ENCODE measurements at places on chromosomes 5 and 9. TPM values are rescaled to one million over a fixed set of nuclear protein-coding genes. Genes with fewer than 3 reads are reported as not detected.
A peak's percentile ranks its signal among the peaks of the same experiment; 100 is the strongest.

The CNTFR gene
- 1.8 TPM for total RNA-seq

The CDH18 gene
- not detected for total RNA-seq

The LARP1 gene
- 118 TPM for total RNA-seq

The PCDHB13 gene
- total RNA-seq, result 4.3 TPM

The HAVCR2 gene
- total RNA-seq, result 12.8 TPM

The RNF180 gene
- 22.4 TPM for total RNA-seq

The PTGES gene
- total RNA-seq, result 4.5 TPM

The SHROOM1 gene
- 4.5 TPM for total RNA-seq

The BHMT2 gene
- total RNA-seq, result 105 TPM

The CARD19 gene
- total RNA-seq, result 83.6 TPM

The PROB1 gene
- total RNA-seq, result 10.4 TPM

GRCh38 chr5:141609044-141609443 lies 9.8 kb downstream of the DIAPH1 start:
- H3K36me3 ChIP-seq, result no peaks in the 10 kb centered on the region
- DNase-seq, result no peak
- H3K4me3 ChIP-seq, result no peak overlapping the region
- no peak overlapping the region for H3K27ac ChIP-seq
- H3K4me1 ChIP-seq, result peaks cover 8% of the 10 kb centered on the region
- H3K27me3 ChIP-seq, result no peaks in the 10 kb centered on the region

DNA sequence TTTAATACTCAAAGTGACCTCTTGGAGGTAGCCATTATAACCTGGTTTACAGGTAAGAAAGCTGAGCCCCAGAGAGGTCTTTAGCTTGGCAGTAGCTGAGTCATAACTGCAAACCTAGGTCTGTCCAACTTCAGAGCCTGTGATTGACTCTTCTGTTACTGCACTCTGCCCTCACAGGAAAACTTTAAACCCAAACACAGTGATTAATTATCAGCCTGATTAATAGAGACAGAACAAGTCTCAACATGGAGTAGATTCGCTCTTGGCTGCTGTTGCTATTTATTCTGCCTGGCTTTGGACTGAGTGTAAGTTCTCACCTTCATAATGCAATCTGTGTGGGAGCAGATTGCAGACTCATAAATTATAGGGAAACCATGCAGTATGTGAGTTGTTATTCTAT lies 27.4 kb upstream of the TXN start:
- H3K4me3 ChIP-seq, result no peak overlapping the region
- no peaks in the 10 kb centered on the region for H3K36me3 ChIP-seq
- no peak for DNase-seq
- H3K27me3 ChIP-seq, result no peaks in the 10 kb centered on the region
- no peaks in the 10 kb centered on the region for H3K4me1 ChIP-seq

DNA sequence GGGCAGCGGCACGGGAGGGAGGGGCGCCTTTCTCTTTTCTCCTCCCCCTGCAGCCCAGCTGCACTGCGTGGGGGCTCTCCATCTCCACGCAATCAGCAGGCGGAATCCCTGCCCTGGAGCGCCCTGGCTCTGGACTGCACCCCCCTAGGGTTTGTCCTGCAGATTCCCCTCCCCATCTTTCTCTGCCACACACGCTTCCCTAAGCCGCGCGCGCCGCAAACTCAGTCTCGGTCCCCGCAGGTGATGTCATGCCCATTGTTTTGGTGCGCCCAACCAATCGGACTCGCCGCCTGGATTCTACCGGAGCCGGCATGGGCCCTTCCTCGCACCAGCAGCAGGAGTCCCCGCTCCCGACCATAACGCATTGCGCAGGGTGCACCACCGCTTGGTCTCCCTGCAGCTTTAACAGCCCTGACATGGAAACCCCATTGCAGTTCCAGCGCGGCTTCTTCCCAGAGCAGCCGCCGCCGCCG lies at the start of gene KCNN2:
KCNN2 (plus strand) TSS at position 347 of the 473 bp plus-strand sequence; CDS start at position 417, 70 bp downstream.
- peak within 1 kb of the TSS; percentile 59 for H3K27ac ChIP-seq
- H3K36me3 ChIP-seq, result no peaks in the 10 kb centered on the region
- H3K4me3 ChIP-seq, result peak within 1 kb of the TSS; percentile 77
- no peak for DNase-seq
- H3K27me3 ChIP-seq, result peaks cover 32% of the 10 kb centered on the region
- H3K4me1 ChIP-seq, result peaks cover 11% of the 10 kb centered on the region

DNA sequence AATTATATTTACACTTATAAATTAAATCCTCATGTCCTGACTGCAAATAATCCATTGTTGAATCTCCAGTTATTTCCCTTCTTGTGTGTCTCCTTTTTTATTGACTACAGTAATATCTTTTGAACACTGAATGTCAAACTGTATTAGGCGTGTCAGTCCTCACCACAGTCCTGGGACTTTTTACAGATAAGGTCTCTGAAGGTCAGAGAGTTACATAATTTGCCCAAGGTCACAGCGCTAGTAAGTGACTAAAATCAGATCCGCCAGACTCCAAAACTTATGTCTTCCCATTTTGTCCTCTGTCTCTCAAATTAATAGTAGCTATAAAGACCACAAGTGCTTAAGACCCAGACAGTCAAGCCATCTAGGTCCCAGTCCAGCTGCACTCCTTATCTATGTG lies 274.3 kb downstream of the NR3C1 start:
- H3K27ac ChIP-seq, result no peak overlapping the region
- peaks cover 5% of the 10 kb centered on the region for H3K36me3 ChIP-seq
- no peak for DNase-seq
- H3K27me3 ChIP-seq, result no peaks in the 10 kb centered on the region
- peaks cover 39% of the 10 kb centered on the region for H3K4me1 ChIP-seq

- peaks cover 99% of the 10 kb centered on the region for H3K36me3 ChIP-seq
- no peak overlapping the region for H3K27ac ChIP-seq
- no peak for DNase-seq
- peaks cover 3% of the 10 kb centered on the region for H3K4me1 ChIP-seq
- H3K4me3 ChIP-seq, result no peak overlapping the region
These were observed 8.0 kb downstream of the UCK1 start for GRCh38 chr9:131523086-131523388.

DNA sequence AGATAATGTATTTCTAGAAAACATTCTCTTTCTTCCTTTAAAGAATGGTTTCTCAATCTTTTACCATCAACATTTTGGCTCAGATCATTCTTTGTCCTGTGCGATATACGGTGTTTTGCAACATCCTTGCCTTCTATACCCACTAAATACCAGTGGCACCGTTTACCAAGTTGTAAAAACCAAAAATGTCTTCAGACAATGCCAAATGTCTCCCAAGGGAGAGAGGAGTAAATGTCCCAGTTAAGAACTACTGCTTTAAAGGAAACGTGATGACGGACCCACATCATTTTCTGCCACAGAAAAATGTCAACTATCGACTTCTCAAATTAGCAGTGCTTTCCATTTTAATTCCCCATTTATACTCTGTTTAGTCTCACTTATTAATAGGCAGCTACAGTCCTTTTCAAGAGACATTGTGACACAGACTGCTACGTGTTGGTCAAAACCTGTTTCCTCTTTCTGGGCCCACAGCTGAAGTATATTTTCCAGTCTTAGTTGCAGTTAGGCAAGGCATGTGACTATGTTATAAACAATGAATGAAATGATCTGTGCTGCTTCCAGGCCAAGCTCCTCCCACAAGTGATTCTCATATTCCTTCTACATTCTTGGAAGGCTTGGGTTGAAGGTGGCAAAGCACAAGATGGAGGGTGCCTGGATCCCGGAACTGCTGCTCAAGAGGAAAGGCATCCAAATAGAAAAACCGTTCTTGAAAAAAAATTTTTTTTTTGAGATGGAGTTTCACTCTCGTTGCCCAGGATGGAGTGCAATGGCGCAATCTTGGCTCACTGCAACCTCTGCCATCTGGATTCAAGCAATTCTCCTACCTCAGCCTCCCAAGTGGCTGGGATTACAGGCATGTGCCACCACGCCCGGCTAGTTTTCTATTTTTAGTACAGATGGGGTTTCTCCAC lies 8.8 kb downstream of the PRXL2C start:
- H3K4me1 ChIP-seq, result no peaks in the 10 kb centered on the region
- DNase-seq, result no peak
- peaks cover 80% of the 10 kb centered on the region for H3K36me3 ChIP-seq

- no peaks in the 10 kb centered on the region for H3K4me1 ChIP-seq
- H3K36me3 ChIP-seq, result no peaks in the 10 kb centered on the region
- no peak for DNase-seq
These were observed 56.9 kb upstream of the MSX2 start for GRCh38 chr5:174667526-174667925.

- no peak for DNase-seq
- no peak overlapping the region for H3K4me3 ChIP-seq
- no peaks in the 10 kb centered on the region for H3K4me1 ChIP-seq
These were observed 18.3 kb upstream of the IL9 start for GRCh38 chr5:135913713-135914626.

GRCh38 chr9:1469996-1470395 lies 419.8 kb downstream of the DMRT2 start:
- DNase-seq, result no peak
- H3K27ac ChIP-seq, result no peak overlapping the region
- H3K4me3 ChIP-seq, result no peak overlapping the region
- no peaks in the 10 kb centered on the region for H3K36me3 ChIP-seq

DNA sequence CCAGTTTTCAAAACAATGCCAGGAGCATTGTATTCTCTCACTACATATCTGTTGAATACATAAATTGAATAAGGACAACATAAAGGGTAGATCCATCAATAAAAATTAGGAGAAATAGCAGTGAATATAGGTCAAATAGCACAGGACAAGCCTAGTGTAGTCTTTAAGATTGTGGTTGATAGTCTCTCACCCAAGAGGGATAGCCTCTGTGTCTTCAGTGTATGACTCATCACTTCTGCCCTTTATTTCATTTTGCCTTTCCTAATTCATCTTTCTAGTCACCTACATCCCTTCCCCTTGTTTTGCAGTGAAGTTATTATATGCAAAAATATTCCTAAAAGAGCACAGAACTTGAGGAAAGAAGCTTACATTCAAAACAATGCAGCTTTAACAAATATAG lies 335.0 kb upstream of the TUSC1 start:
- no peak overlapping the region for H3K27ac ChIP-seq
- no peaks in the 10 kb centered on the region for H3K27me3 ChIP-seq
- no peak for DNase-seq
- H3K4me3 ChIP-seq, result no peak overlapping the region

GRCh38 chr5:80761176-80761575 lies 106.4 kb upstream of the DHFR start:
- no peaks in the 10 kb centered on the region for H3K27me3 ChIP-seq
- DNase-seq, result no peak
- no peaks in the 10 kb centered on the region for H3K36me3 ChIP-seq
- no peaks in the 10 kb centered on the region for H3K4me1 ChIP-seq

- peaks cover 22% of the 10 kb centered on the region for H3K4me1 ChIP-seq
- no peak overlapping the region for H3K4me3 ChIP-seq
- DNase-seq, result no peak
- no peaks in the 10 kb centered on the region for H3K27me3 ChIP-seq
- peak overlapping the region; percentile 65 for H3K27ac ChIP-seq
These were observed 526.9 kb downstream of the BNC2 start for GRCh38 chr9:16343249-16344237.

DNA sequence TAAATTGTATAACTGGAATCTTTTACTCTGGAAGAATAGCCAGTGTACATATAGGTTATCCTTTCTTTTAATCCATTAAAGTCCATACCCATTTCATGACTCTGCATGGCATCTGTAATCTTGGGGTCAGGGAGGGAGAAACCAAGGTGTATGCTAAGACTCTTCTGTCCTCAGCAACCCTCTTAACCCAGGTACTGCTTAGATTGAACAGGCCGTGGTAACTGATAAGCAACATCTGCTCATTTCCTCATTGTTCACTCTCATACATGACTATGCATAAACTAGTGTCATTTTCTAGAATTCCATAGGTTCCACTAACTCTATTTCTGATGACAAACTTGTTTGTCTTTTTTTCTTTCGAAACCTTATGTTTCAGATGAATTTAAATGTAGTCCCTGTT lies 69.3 kb upstream of the IFNE start:
- peaks cover 34% of the 10 kb centered on the region for H3K27me3 ChIP-seq
- H3K4me3 ChIP-seq, result no peak overlapping the region
- DNase-seq, result no peak
- H3K36me3 ChIP-seq, result no peaks in the 10 kb centered on the region
- H3K27ac ChIP-seq, result no peak overlapping the region

GRCh38 chr9:31908891-31909480 lies 475.5 kb upstream of the ACO1 start:
- H3K27ac ChIP-seq, result no peak overlapping the region
- H3K27me3 ChIP-seq, result no peaks in the 10 kb centered on the region
- no peaks in the 10 kb centered on the region for H3K4me1 ChIP-seq
- no peak for DNase-seq

DNA sequence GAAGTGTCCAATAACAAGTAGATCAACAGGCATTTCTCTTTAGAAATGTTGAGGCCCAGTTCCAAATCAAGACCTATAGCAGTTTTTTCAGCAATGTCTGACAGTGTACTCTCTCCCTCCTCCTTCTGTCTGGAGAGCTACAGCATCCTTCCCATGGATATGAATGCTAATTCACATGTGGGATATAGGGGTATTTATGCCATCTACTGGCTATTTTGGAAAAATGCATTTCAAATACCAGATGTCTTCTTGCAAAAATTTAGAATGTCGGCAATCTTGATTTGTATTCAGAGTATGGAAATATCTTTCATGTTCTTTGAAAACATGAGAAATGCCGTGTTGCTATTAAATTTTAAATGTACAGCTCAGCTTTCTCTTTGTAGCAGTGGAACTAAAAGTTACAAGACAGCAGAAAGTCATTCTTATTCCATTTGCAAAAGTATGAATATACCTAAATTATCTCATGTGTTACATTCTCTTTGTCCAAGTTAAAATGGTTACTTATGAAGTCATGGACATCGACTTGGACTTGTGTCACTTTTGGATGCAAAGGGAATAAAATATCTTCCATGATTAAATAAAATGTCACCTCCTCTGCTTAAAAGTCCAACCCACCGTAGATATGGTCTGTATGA lies 647.8 kb downstream of the TAF11L14 start:
- no peaks in the 10 kb centered on the region for H3K4me1 ChIP-seq
- H3K27me3 ChIP-seq, result no peaks in the 10 kb centered on the region
- no peak for DNase-seq
- H3K27ac ChIP-seq, result no peak overlapping the region

GRCh38 chr9:127683723-127684122 lies 23.1 kb upstream of the CFAP157 start:
- DNase-seq, result no peak
- H3K4me3 ChIP-seq, result no peak overlapping the region
- H3K27me3 ChIP-seq, result no peaks in the 10 kb centered on the region
- peaks cover 98% of the 10 kb centered on the region for H3K36me3 ChIP-seq

DNA sequence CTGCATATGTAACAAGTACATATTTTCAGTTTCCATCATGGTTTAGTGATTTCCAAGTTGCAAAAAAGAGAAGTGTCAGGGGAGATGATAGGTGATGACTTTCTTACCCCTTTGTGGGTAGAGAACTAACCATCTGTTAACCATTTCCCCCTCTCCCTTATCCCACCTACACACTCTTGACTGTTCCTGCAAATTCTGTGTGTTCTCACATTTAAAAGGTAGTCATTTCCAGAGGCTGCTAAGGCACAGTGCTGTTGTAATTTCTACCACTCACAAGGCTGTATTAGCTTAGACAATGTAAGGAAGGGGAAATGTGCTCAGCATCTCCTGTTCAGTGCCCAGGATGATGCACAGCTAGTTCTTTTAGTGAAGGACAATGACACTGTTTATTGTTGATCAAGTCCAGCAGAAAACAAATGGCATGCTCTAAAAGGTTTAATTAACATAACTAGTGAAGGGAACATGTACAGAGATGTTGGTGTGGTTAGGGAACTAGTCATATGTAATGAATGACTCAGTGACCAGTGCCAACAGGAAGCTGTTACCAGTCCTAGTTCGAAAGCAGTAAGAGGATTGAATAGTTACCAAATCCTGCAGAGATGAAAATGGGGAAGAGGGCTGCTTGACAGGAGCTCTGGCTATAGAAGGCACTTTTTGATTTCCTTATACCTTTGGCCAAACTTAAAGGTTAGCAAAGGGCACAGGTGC lies 165.1 kb downstream of the PLK2 start:
- H3K27ac ChIP-seq, result no peak overlapping the region
- H3K4me3 ChIP-seq, result no peak overlapping the region
- no peaks in the 10 kb centered on the region for H3K36me3 ChIP-seq
- H3K4me1 ChIP-seq, result no peaks in the 10 kb centered on the region

Data from esophagus muscularis mucosa (tissue), 4 donors.